Activated CD4-positive, alpha-beta T cell treated with anti-CD3 and anti-CD28 coated beads for 4 hours (primary cell): ENCODE measurements at places on chromosomes 7 and 10.

DNA sequence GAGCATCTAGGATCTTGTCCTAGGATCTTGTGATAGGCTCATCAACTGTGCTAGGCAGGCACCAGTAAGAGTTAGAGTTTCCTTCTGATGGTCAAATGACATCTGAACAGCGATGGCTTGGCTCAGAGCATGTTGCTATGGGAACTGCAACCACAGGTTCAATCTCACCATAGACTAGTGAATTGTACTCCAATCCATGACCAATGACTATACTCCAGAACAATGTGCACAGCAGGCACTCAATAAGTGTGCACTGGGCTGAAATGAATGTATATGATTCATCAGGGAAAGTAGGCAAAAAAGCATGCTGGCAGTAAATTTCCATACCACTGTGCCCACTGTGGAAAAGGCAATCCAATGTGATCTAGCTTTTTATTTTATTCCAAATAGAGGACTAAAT lies 163.6 kb upstream of the HPS1 start:
- DNase-seq = no peak

DNA sequence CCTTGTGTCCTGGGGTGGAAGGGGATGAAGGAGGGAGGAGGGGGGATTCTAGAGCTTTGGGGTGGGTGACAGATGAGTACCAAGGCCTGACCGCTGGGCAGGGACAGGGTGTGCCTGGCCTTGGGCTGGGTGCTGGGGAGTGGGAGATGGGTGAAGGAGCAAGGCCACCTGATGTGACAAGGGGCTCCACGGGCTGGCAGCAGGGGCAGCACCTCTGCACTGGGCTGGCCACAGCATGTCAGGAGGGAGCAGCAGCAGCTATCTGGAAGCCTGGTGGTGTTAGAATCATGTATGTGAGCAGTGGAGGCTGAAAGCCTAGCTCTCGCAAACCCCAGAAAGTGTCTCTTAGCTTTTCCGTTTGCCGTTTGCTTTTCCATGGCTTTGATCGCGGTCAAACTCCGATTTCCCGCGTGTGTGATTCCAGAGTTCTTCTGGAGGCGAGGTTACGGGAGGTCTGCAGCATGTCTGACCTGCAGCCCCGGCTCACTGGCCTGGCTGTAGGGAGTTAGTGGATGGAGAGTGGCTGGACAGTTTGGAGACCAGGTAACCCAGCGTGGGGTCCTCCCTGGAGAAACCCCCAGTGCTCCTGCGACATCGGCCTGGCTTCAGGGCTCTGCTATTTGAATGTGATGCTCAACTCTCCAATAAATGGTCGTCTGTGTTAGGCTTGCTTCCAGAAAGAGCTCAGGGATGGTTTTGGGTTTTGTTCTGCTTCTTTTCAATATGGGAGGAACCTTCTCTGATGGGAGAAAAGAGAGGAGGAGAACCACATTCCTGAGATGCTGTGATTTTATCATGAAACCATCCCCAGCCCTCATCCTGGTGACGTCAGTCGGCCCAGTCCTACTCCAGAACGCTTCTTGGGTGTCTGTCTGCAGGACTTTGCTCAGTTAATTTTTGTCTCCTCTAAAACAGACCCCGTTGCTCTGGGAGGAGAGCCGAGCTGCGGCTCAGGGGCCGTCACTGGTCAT lies 105.5 kb downstream of the CUX1 start:
- DNase-seq = no peak

DNA sequence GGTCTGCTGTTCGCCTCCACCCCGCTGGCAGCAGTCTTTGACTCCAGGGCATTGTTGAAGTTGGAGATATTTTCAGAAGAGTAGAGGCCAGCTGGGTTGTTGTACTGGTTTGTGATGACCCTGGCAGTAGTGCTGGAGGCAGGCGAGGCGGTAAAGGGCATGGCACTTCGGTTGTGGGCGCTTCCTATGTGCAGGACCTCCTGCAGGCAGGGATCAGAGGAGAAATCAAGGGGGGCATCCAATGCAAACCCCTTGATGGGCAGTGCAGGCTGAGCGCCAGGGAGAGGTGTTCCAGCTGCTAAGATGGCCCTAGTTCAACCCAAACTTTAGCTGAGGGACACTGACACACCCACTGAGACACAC lies 27.0 kb downstream of the PDLIM1 start:
- DNase-seq = no peak

GRCh38 chr10:102375867-102376266 lies 19.6 kb upstream of the NFKB2 start:
- DNase-seq = no peak

GRCh38 chr7:120973849-120974248 lies 14.7 kb upstream of the CPED1 start:
- DNase-seq = no peak

DNA sequence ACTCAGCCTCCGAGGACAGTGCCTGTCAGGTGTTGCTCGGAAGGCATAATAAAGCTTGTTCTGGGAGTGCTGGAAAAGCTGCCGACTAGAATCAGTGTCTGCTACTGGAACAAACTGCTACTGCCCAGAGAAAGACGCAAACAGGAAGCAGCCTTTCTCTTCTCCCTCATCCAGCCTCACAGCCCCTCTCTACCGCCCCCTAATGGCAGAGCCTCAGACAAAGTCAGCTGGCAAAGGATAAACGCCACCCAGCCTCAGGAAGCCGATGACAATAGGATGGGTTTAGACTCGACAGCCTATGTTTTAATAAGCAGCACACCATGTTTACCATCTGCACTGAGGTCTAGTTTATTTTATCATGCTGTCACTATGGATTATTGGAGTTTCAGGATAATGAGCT lies 169.5 kb upstream of the LYZL1 start:
- no peak for DNase-seq

- DNase-seq = no peak
Observed at GRCh38 chr10:88792661-88793060, 9.9 kb upstream of the LIPM start.

DNA sequence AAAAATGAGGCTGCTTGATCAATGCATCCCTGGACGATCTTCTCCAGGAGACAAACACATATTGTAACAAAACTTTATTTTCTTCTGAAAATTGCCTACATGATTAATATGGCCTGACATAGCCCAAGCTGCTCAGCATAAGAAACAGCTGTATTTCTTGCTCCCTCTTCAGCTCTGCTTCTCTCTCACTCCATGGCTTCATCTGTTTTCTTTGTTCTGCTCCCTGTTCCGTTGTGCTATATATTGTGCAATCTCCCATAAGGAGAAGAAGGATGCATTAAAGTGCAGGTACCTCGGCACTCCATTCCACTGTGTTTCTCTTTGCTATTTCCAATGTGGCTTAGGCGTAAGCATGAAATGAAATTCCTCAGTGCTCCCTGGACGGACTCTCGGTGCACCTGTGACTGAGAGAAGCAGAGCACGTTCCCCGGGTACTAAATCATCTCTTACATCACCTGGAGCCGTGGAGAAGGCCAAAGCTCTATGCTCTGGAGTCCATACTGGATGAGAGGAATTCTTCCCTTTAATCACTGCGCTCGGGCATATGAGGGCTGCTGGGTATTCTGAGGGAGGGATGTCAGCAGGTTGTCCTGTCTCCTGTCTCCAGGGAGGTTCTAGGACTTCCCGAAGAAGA lies 254.3 kb downstream of the GALNT17 start:
- no peak for DNase-seq

- no peak for DNase-seq
Observed at GRCh38 chr7:30800785-30801252, 29.6 kb downstream of the MINDY4 start.

DNA sequence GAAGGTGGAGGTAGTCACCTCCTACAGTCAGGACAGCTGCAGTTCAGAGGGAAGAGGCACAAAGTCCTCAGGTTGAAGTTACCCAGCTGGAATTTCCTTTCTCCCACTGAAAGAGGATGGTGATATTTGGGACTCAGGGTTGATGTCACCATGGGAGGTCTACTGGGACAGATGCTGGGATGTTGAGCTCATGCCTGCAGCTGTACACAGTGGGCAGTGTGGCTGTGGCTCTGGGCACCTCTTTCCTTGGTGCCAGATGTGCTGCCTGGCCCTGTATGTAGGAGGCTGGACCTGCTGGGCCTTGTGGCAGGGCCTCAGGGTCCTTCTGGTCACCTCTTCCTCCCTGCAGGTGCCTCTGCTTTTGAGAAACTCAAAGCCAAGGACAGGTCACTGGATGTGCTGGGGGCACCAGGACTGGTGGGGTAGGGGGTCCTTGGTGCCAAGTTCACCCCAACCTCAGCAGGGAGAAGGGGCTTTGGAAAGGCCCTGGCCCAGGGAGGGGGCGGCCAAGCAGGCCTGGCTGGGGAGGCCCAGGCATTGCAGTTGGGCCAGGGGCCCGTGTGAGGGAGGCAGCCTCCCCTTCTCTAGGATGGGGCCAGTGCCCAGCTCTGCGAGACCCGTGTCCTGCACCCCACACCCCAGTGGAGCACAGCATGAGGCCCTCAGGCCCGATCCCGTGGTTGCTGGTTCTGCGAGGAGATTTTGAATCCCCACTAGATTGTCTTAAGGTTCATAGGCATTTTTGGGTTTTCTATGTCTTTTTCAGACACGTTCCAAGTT lies 103.1 kb downstream of the BMS1 start:
- no peak for DNase-seq
